Forelimb muscle (tissue), 1 donor: ENCODE measurements at places on chromosomes 1 and 21. TPM values are rescaled to one million over a fixed set of nuclear protein-coding genes. Genes with fewer than 3 reads are reported as not detected.

Gene TSPEAR
- polyA plus RNA-seq = 0.13 TPM

Gene FBLIM1
- 39.5 TPM for polyA plus RNA-seq

Gene GPR52
- polyA plus RNA-seq = not detected

Gene CCDC181
- polyA plus RNA-seq = 0.53 TPM

Gene OLFML2B
- polyA plus RNA-seq = 83.5 TPM

Gene S100A2
- 2.0 TPM for polyA plus RNA-seq

Gene CYP4A22
- 0.09 TPM for polyA plus RNA-seq

DNA sequence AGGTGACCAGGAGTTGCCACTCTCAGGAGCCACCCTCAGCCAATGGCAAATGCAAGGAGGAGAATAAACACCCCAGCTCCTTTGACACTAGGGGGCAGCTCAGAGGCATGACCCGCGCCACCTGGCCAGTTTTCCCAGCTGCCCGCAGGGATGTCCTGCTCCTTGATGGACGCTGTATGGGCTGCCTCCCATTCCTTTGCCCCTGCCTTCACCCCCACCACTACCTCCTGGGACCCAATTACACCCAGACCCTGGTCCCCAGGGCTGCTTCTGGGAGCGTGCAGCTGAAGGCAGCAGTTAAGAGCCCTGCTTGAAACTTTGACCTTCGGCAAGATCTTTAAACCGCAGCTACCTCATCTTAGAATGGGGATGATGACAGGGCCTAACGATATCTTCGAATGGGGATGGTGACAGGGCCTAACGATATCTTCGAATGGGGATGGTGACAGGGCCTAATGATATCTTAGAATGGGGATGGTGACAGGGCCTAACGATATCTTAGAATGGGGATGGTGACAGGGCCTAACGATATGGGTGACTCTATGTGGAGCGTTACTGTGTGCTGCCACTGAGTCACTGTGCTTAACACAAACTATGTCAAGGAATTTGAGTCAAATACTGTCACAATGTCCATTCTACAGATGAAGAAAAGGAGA lies 163.0 kb upstream of the KAZN start:
- DNase-seq = no peak

- DNase-seq = no peak
Observed at GRCh38 chr21:44907966-44908895, 12.5 kb downstream of the ITGB2 start.

GRCh38 chr21:32483293-32483595 lies 70.7 kb downstream of the EVA1C start:
- DNase-seq = no peak

DNA sequence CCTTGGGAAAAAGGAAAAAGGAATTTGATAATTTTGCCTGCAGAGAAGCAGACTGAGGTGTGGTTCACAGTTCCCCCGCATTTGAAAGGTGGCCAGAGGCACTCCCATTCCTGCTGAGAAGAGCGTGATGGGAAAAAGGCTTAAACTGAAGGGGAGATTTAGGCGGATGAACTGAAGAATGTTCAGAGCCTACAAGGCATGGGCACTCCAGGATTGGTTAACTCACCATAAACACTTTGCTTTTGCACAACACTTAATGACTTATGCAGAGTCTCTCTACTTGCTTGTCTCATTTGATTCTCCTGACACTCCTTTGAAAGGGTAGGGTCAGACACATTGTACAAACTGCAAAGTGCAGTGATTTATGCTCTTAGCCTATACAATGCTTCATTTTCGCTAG lies 119.6 kb upstream of the RUNX1 start:
- no peak for DNase-seq

- no peak for DNase-seq
Observed at GRCh38 chr1:2590233-2591141, 3.9 kb downstream of the PRXL2B start.

- DNase-seq = no peak
Observed at GRCh38 chr1:31689379-31689778, 14.4 kb downstream of the COL16A1 start.

DNA sequence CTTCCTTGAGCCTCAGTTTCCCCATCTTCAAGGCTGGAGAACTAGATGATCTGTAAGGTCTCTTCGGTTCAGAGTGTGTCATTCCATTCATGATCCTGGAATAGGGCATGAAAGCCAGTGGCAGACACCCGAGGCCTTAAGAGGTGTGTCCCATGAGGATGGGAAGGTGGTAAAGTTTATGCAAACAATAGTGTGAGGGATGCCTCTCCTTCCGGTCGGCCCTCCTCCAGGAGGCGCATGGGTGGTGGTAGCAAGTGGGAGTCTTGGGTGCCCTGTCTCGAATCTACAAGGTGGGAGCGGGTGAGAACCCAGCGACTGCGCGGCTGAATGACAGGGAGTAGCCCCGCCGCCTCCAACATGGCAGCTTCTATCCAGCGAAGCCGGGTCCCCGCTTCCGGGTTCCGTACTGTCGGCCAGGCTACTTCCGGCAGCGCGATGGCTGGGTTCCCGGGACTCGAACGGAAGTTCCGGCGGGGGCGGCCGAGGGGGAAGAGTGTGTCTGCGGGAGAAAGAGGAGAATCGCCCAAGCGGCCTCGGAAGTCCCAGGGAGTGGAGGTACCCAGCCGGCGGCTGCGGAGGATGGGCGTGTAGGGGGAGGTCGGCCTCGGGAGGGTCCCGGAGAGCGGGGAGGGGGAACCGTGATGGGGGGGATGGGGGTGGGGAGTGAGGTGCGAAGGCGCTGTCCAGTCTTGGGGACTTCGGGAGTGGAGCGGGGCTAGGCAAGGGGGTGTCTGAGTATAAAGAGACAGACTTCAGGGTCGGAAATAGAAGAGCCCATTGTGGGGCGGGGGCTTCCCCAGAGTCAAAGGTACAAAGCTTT lies at the start of gene LYPLA2:
LYPLA2 (plus strand) TSS at position 450 of the 820 bp plus-strand sequence. CDS start 1,538 bp downstream, outside the sequence.
- peak; percentile 72 for DNase-seq

- no peak for DNase-seq
Observed at GRCh38 chr1:92094090-92094489, 13.9 kb downstream of the BTBD8 start.

DNA sequence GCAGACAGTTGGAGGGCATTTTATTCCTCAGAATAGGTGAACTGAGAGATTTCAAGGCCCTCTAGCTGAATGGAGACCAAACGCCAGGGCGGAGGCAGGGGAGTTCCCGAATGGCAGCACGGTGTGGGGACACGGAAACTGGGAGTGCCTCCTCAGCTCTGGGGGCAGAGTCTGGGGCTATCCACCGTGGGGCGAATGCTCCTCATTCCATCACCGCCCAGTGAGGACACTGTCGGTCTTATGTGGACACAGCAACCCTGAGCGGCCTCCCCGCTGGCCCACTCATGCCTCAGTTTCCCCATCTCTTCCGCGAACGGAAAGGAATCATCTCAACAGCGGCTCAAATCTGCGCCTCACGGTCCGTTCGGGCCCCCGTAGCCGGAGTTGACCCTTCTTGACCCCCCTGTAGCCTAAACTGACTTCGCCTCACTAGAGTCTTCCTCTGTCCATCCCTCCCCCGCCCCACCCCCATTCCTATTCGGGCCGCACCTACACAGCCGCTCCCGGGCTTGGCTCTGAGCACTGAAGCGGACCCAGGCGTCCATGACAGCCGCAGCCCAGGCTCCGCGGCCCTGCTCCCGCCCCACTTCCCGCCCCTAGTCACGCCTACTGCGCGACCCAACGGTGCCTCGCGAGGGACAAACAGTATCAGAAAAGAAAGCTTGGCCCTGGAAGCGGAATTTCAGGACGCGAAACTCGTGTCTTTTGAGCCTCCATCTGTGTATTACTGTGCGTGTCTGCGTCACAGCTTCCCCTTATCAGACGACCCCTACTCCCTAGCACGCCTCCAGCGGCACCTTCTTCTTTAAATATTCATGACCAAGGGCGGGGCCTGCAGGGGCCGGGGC lies at the start of gene PEX11B:
PEX11B (minus strand) TSS at position 574 of the 848 bp plus-strand sequence; CDS start at position 545, 29 bp downstream.
- DNase-seq = no peak

DNA sequence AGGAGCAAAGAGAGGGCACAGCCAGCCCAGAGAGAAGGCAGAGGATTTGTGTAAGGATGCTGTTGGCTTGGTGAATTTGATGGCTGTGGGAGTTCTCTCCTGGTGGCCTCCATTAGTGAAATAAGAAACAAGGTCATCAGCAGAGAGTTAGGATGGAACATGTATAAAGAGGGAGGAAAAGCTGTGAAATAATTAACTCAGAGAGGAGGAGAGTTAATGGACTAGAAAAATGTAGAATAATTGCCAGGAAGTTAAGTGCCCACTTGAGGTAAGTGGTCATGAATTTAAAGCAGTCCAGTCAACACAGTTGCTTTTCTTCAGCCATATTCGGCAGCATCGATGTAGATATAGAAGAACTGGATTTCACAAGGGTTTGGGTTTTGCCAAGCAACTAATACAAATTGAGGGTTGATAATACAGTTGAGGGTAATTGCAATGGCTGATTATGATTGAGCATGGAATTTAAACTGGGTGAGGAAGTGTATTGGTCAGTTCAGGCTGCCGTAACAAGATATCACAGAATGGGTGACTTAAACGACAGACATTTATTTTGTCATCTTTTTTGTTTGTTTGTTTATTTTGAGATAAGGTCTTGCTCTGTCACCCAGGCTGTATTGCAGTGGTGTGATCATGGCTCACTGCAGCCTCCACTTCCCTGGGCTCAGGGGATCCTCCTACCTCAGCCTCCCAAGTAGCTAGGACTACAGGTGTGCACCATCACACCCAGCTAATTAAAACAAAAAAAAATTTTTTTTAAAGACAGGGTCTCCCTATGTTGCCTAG lies 31.7 kb upstream of the KLF17 start:
- no peak for DNase-seq

- no peak for DNase-seq
Observed at GRCh38 chr21:25170681-25171080, 436.6 kb downstream of the MRPL39 start.

- no peak for DNase-seq
Observed at GRCh38 chr1:201930137-201930536, 16.2 kb downstream of the LMOD1 start.

- no peak for DNase-seq
Observed at GRCh38 chr1:185104083-185104482, 52.7 kb downstream of the TRMT1L start.

DNA sequence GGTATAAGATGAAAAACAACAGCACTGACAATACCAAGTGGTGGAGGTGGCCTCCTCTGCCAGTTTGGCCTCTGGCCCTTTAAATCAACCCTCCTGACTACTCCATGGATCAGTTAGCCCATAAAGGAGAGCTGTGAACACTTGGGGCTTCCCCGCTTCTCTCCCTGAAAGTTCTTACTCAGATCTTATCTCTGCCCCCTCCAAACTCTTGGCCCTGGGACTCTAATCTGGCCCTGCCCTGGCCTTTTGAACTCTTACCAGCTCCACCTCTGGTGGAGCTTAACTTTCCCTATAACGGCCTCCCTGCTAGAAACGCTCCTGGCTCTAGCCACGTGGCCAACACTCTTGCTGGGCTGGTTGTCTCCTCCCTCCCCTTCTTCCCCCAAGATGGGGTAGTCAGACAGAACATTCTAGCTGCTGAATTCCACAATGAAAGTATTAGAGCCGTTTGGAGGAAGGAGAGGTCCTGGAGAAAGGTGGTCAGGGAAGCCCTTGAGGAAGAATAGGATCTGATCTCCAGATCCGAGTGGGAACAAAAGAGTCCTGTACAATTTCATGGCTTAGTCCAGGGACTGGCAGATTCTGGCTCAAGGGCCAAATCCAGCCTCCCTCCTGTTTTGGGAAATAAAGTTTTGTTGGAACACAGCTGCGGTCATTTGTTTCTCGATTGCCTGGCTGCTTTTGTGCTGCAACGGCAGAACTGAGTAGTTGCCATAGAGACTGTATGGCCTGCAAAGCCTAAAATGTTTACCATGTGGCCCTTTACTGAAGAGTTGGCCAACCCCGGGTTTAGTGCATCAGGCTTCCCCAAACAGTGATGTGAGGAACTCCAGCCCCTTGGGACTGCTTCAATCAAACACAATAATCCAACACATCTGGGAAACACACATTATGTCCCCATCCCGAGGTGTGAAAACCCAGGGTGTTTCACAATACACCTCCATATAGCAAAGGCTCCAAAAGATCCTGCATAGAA lies 9.5 kb upstream of the PIGR start:
- no peak for DNase-seq

DNA sequence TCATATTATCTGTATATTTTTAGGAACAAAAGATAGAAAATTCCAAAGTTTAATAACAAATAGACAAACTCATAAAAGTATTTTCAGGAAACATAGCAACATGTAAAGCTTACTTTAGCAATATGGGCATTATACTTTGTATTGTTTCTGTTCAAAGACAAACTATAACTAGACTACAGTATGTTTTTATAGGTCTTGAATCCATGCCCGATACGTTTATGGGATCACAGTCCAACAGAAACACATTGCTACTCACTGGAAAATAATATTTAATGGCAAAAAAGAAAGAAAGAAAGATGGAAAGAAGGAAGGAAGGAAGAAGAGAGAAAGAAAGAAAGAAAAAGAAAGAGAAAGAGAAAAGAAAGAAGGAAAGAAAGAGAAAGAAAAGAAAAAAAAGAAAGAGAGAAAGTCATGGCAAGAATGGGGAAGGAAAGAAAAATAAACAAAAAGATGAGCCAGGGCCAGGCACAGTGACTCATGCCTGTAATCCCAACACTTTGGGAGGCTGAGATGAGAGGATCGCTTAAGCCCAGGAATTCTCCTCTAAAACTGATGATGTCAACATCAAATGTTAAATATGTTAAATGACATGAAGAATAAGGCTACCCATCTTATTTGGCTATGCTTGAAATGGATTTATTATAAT lies 32.7 kb downstream of the TM2D1 start:
- DNase-seq = no peak

GRCh38 chr1:235470741-235471439 lies 33.4 kb downstream of the B3GALNT2 start:
- DNase-seq = no peak

DNA sequence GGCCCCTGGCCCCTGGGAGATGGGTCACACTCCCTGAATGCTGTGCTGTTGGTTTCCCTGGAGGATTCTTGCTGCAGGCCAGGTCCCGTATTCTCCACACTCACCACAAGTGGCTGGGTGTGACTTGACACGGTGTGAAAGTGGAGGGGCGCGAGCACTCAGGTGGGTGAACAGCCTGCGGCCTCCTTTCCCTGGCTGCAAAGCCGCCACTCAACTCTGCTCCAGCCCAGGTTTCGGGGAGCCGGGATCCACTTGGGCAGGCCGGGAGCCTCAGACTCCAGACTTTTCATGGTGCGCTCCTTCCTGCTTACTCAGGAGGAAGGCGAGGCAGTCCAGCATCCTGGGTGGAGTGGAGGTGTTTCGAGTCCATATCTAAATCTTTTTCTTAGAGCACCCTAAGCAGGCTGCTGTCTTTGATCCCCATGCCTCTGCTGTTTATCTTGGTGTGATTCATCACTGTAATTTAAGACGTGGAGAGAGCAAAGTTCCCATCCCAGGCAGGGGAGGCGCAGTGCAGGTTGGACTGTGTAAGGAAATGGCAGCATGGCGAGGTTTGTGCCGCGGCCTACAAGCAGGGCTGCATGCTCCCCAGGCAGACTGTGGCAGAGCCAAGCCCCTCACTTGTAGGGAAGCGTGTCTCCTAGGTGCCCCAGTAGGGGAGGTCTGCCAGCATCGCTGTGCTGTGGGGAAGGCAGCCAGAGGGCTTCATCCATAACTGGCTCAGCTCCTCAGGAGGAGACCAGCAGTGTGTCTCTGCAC lies 29.6 kb downstream of the VANGL1 start:
- no peak for DNase-seq

- no peak for DNase-seq
Observed at GRCh38 chr1:31416101-31416736, 3.2 kb downstream of the SERINC2 start.

GRCh38 chr1:232690285-232690935 lies 60.5 kb upstream of the SIPA1L2 start:
- no peak for DNase-seq
